ENCODE measurements at places on chromosomes 12 and 14. TPM values are rescaled to one million over a fixed set of nuclear protein-coding genes. Genes with fewer than 3 reads are reported as not detected.

Gene TC2N
- polyA plus RNA-seq: 0.62 TPM

Gene PLEK2
- 11.3 TPM for polyA plus RNA-seq

Gene MAP3K9
- polyA plus RNA-seq: 0.78 TPM

Gene TAS2R20
- polyA plus RNA-seq: 0.49 TPM

Data from liver (tissue), 10 donors.